Coronary artery (tissue), 2 donors: ENCODE measurements at places on chromosomes 2 and 18.

GRCh38 chr2:237980087-237980486, 13.3 kb downstream of the UBE2F start:
- DNase-seq, result no peak

DNA sequence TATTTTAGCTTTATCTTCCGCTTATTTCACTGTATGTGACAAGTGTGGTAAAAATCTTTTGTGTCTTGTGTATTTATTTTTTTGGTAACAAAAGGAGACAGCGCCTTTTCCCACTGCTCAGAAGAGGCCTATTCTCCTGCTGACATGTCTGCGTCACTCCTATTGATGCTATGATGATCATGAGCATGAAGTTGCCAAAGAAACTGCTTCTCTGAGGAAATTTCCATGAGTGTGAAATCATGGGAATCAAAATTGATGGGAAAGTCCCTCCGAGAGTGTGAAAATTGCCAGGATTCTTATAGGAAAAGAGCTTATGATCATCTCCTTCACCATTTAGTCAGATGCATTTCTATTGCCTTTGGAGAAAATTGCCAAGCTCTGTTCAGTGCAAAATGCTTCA, 36.5 kb upstream of the DARS1 start:
- DNase-seq, result no peak

DNA sequence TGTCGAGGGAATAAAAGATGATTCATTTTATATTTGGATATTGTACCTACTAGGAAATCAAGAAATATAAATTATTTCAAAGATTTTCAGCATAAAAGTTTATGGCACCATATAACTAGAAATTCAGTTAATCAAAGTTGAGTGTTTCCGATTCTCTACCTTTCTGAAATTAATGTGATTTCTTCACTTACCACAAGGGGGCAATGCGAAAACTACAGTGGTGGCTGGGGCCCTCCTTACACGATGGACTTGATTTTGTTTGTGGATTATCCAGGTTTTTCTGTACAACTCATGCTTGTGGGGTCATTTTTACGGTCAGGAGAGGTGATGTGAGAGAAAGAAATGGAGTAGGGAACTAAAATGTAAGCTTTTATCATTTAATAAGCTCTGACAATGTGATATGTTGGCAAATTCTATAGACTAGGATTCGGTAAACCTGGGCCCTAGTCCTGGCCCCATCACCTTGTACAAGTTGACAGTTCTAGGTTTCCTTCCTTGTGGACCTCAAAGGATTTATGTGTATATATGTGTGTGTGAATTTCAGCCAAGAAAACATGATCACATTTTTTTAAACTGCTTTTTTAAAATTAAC, 47.6 kb downstream of the G6PC2 start:
- no peak for DNase-seq

DNA sequence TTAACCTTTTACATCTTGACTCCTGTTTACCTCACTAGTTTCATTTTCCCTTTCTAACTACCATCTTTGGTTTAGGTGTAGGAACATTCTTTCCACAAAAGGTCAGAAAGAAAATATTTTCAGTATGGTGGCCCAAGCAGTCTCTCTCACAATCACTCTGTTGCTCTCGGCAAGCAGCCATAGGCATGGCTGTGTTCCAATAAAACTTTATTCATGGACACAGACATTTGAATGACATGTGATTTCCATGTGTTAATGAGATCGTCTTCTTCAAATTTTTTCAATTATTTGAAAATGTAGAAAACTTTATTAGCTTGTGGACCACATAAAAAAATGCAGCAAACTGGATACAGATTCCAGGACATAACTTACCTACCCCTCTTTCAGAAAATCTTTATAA, 109.7 kb upstream of the CNTNAP5 start:
- DNase-seq, result no peak

DNA sequence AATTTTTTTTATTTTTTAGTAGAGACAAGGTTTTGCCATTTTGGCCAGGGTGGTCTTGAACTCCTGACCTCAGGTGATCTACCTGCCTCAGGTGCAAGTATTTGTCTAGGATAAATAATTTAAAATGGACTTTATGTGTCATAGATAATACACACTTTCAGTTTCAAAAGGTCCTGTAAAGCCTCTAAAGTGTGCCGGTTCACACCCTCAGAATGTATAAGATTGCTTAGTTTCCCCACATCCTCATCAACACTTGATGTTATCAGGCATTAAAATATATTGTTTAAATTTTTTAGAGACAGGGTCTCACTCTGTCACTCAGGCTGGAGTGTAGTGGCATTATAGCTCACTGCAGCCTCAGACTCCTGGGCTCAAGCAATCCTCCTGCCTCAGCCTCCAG, 170.5 kb downstream of the ANKRD44 start:
- no peak for DNase-seq
